ENCODE measurements at places on chromosomes 5 and 9.

- no peak overlapping the region for H3K27ac ChIP-seq
- DNase-seq = no peak
- no peaks in the 10 kb centered on the region for H3K27me3 ChIP-seq
- H3K4me3 ChIP-seq = no peak overlapping the region
Measured at GRCh38 chr9:126456441-126457174, 130.0 kb downstream of the MVB12B start.

GRCh38 chr9:105439428-105439827 lies 8.4 kb upstream of the FSD1L start:
- no peak for DNase-seq
- no peaks in the 10 kb centered on the region for H3K27me3 ChIP-seq
- peaks cover 65% of the 10 kb centered on the region for H3K4me1 ChIP-seq
- H3K4me3 ChIP-seq = no peak overlapping the region

- no peak overlapping the region for H3K4me3 ChIP-seq
- H3K27ac ChIP-seq = no peak overlapping the region
- no peak for DNase-seq
- H3K36me3 ChIP-seq = no peaks in the 10 kb centered on the region
Measured at GRCh38 chr5:167726642-167727041, 564.8 kb upstream of the WWC1 start.

- no peak overlapping the region for H3K4me3 ChIP-seq
- H3K27me3 ChIP-seq = no peaks in the 10 kb centered on the region
- no peaks in the 10 kb centered on the region for H3K4me1 ChIP-seq
- no peak overlapping the region for H3K27ac ChIP-seq
- no peak for DNase-seq
- H3K36me3 ChIP-seq = peaks cover 75% of the 10 kb centered on the region
Measured at GRCh38 chr5:81268521-81269196, 32.7 kb upstream of the ZCCHC9 start.

GRCh38 chr5:147403651-147404640 lies 105.9 kb downstream of the DPYSL3 start:
- H3K36me3 ChIP-seq = no peaks in the 10 kb centered on the region
- peak overlapping the region; percentile 87 for H3K27ac ChIP-seq
- no peaks in the 10 kb centered on the region for H3K27me3 ChIP-seq
- peak overlapping the region; percentile 4 for H3K4me3 ChIP-seq
- DNase-seq = peak; percentile 74
- peaks cover 22% of the 10 kb centered on the region for H3K4me1 ChIP-seq

- no peaks in the 10 kb centered on the region for H3K27me3 ChIP-seq
- no peaks in the 10 kb centered on the region for H3K4me1 ChIP-seq
- no peaks in the 10 kb centered on the region for H3K36me3 ChIP-seq
- no peak for DNase-seq
Measured at GRCh38 chr9:4068449-4068848, 231.4 kb downstream of the GLIS3 start.

DNA sequence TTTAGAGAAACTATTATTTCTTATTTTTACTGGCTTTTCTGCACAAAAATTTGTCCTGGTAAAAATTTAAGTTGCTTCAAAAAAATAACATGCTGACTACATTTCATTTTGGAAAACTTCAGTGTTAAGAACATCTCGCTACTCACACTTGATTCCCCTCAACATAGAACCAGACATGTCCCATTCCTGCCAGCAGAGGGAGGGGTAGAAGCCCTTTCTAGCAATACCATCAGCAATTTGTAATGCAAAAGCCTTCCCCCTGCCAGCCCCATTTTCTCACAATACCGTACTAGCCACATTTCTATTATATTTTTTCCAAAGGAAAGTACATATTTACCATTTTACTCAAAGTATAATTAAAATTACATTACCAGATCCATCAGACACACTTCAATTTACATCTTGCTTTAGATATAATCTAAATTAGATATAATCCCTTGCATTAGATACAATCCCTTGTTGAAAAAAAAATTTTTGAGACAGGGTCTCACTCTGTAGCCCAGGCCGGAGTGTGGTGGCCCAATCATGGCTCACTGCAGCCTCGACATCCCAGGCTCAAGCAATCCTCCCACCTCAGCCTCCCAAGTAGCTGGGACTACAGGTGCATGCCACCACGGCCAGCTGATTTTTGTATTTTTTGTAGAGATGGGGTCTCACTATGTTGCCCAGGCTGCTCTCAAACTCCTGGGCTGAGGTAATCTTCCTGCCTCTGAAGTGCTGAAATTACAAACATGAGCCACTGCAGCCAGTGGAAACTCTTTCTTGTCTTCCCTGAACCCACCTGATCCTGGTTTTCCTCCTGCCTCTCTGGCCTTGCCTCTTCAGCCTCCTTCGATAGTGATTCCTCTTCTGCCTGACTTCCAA lies 39.6 kb upstream of the IDNK start:
- no peak for DNase-seq
- no peaks in the 10 kb centered on the region for H3K4me1 ChIP-seq
- no peak overlapping the region for H3K27ac ChIP-seq
- no peaks in the 10 kb centered on the region for H3K27me3 ChIP-seq

- H3K36me3 ChIP-seq = no peaks in the 10 kb centered on the region
- H3K27me3 ChIP-seq = no peaks in the 10 kb centered on the region
- H3K27ac ChIP-seq = peak overlapping the region; percentile 21
- DNase-seq = no peak
Measured at GRCh38 chr9:18632632-18633403, 158.9 kb downstream of the ADAMTSL1 start.
